ENCODE measurements at places on chromosomes 3 and 15.

DNA sequence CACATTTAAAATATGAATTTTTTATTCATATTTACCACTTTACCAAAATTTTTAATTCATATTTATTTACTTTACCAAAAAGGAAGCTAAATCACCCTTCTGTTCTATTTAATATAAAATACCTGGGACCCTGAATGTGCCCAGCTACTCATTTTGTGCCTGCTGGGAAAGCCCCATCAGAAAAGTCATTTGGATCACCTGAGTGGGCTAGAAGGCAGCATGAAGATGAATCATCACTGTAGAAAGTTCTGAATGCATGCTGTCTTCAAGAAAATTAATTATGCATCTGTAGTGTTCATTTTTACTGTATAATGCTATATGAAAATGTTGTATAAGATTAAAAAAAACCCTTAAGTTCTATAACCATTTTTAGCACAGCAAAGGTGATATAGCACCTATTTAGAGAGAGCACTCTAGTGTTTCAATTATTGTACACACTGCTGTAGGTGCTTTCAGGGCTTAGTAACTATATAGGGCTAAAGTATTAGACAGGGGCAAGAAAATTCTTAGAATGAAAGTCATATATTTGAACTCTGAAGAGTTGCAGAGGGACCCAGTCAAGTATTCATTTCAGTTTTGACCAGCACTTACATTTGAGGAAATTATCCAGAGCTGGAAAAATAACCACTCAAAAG lies 175.1 kb downstream of the NFKBIZ start:
- DNase-seq: no peak

GRCh38 chr3:87796137-87796842 lies 262.5 kb downstream of the CGGBP1 start:
- DNase-seq: no peak

GRCh38 chr3:113277941-113278598 lies 66.7 kb downstream of the BOC start:
- no peak for DNase-seq

DNA sequence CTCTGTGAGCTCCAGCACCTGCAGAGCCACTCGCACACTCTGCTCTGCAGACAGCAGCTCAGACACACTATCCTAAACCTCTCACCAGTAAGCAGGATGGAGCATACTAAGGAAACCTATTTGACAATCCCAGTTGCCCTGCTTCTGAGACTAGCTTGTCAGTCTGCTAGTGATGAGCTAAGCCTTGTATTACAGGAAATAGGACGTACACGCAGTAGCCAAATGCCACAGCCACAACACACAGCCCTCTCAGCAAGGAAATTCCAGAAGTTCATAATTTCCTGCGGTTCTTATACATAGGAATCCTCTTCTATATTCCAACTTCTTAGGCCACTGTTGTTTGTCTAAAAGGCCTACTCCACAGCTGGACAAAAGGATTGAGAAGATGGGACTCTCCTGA lies 74.5 kb downstream of the MYLK start:
- no peak for DNase-seq

GRCh38 chr15:99303907-99304306 lies 52.6 kb downstream of the LRRC28 start:
- no peak for DNase-seq

GRCh38 chr15:49473031-49473430 lies 50.0 kb downstream of the FGF7 start:
- no peak for DNase-seq

GRCh38 chr15:91306144-91306543 lies 206.1 kb downstream of the SV2B start:
- no peak for DNase-seq

- no peak for DNase-seq
These were observed 24.2 kb upstream of the BUB1B start for GRCh38 chr15:40136470-40137302.

GRCh38 chr15:99341786-99342185 lies 90.5 kb downstream of the LRRC28 start:
- no peak for DNase-seq

DNA sequence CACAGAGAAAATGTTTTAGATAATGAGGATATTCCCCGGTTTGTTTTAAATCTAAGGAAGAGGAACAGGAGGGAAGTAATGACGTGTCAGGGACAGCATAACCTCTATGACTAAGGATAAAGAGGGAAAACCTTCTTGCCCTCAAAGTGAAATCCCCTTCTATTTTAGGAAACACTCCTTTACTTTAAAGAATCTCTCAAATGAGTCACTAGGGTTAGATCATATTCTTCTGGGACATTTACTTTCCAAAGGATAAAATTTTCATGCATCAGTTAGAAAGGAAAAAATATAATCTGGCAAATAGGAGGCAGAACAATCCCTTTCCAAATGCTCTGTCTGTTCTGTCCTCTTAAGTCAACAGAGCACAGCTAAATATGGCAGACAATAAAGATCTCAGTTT lies 43.2 kb upstream of the UBE2E2 start:
- no peak for DNase-seq

Measured in lower leg skin (tissue), 4 donors.